NCI-H446 (cell line): ENCODE measurements at places on chromosomes 12 and 14.
A peak's percentile ranks its signal among the peaks of the same experiment; 100 is the strongest.

GRCh38 chr12:119115296-119115905, 63.3 kb upstream of the HSPB8 start:
- DNase-seq, result peak; percentile 80

GRCh38 chr14:106318700-106319099, 792.3 kb downstream of the TMEM121 start:
- DNase-seq, result no peak

GRCh38 chr12:106049105-106049504, 89.6 kb downstream of the NUAK1 start:
- DNase-seq, result peak; percentile 42

DNA sequence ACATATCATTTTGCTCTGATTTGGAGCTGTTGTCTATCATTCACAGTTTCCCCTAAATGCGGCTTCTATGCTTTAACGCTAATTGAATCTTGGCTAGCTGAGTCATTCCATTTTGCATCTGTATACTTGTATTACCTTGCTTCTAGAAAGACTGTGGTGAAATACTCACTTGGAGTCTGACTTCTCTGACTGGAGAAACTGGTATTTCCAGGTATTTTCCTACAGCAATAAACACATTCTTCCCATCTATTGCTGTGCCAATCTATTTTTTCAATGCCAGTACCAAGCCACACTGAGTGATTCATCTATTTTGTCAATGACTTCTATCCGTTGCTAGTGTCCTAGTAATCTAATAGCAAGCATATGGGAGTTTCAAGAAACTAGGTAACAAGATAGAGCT, 76.0 kb upstream of the ST8SIA1 start:
- DNase-seq, result no peak

DNA sequence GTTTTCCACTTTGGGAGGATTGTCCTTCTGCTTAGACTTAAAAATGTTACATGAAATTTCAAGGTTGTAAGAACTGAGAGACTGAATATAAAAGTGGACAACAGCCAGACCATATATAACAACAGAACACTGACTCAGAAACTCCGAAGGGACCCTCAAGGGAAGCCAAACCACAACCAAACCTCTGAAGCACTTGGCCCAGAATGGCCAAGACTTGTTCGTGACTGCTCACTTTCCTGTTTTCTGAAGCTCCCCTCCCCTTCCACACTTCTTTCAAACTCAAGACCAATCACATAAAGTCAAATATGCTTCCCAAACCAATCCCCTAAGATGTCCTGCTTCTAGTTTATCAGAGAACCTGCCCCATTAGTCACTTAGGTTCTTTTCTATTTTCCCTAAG, 13.7 kb downstream of the OR6J1 start:
- DNase-seq, result no peak
